Activated CD4-positive, alpha-beta T cell treated with anti-CD3 and anti-CD28 coated beads, Interleukin-2, amount 10 ng/mL, durations not matched to agents 24 days and 14 days (primary cell): ENCODE measurements at places on chromosomes 5 and 9. TPM values are rescaled to one million over a fixed set of nuclear protein-coding genes. Genes with fewer than 3 reads are reported as not detected.

PDE6A gene
- total RNA-seq = not detected in 2 replicates

EGFLAM gene
- not detected in 2 replicates for total RNA-seq

DNA sequence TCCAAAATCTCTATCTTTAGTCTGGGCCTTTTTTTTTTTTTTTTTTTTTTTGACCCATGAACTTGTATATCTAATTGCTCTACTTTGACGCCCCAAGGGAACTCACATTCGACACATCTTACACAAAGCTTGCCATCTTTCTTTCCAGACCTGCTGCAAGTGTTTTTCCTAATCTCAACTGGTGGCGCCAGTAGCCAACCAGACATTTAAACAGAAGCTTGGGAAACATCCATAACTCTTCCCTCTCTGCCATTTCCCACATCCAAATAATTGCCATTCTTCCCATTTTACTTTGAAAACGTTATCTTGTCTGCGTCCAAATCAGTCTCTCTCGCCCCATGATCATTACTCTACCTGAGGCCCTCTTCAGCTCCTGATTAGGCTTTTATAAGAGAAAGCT, 130.9 kb downstream of the PAPPA start:
- DNase-seq = no peak
- no peaks in the 10 kb centered on the region for H3K27me3 ChIP-seq
- no peak overlapping the region for H3K4me3 ChIP-seq
- no peaks in the 10 kb centered on the region for H3K36me3 ChIP-seq
- H3K4me1 ChIP-seq = no peaks in the 10 kb centered on the region

DNA sequence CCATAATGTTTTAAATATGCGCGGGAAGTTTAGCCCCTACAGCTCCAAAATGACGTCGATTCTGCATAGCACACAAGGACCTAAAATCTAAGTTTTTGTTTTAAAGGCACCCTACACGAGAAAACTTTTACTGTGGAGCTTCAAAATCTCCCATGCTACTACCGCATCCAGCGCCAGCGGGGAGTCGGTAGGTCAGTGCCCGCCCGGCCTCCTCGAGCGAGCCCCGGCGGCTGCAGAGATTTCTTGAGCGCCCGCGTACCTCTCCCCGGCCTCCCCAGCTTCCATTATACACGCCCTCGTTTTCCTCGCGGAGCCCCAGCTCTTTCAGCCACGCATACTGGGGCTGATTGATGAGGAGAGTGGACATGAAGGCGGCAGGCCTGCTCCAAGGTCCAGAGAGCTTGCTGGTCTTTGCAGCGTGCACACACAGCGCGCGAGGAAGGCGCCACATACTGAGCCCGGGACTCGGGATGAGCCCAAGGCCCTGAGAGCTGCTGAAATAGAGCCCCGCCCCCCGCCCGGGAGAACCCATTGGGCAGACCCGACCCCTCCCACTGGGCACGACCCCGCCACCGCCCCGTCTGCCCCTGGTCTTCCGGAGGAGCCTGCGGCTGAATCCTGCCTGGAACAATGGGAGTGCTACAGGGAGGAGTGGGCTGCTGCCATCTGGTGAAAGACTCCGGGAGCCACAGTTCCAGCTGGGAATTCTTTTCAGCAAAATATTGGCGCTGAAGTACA, at the start of gene ALDH7A1:
ALDH7A1 (minus strand) TSS at position 472 of the 738 bp plus-strand sequence; CDS start at position 451, 21 bp downstream.
- H3K4me1 ChIP-seq = peaks cover 12% of the 10 kb centered on the region
- peak; percentile 63 for DNase-seq
- H3K4me3 ChIP-seq = peak within 1 kb of the TSS; percentile 80
- H3K27me3 ChIP-seq = peaks cover 35% of the 10 kb centered on the region

PALM2AKAP2 gene
- 0.71 and 2.0 TPM in 2 replicates for total RNA-seq

TMEM215 gene
- not detected in 2 replicates for total RNA-seq

GGTA1 gene
- total RNA-seq = 0.14 TPM in 1 of 2 replicates, not detected in the other

DNA sequence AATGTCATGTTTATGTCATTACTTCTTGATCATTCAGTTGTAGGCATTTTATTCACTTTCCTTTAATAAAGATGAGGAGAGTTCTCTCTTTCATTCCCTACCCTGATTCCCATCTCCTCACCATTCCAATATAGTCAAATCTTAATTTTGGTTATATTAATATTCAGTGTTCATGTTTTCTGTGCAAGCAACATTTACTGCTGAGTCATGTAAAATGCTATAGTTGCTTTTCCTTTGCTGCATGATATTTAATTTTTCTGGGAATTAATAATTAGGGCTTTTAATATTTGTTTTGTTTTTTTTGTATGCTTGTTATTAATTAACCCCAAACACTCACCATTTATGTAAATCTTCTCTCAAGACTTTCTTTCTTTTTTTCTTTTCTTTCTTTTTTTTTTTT, 18.5 kb downstream of the POU4F3 start:
- H3K36me3 ChIP-seq = no peaks in the 10 kb centered on the region
- no peak overlapping the region for H3K4me3 ChIP-seq
- H3K4me1 ChIP-seq = no peaks in the 10 kb centered on the region
- peaks cover 11% of the 10 kb centered on the region for H3K27me3 ChIP-seq
- DNase-seq = no peak
